AML-193 (cell line): ENCODE measurements at places on chromosomes 7 and 10.

- no peak for DNase-seq
These were observed 96.8 kb downstream of the TRRAP start for GRCh38 chr7:98974906-98975816.

- DNase-seq = no peak
These were observed 8.2 kb upstream of the SRRM3 start for GRCh38 chr7:76193466-76193865.

GRCh38 chr7:39304668-39305405, 261.4 kb upstream of the YAE1 start:
- DNase-seq = no peak

DNA sequence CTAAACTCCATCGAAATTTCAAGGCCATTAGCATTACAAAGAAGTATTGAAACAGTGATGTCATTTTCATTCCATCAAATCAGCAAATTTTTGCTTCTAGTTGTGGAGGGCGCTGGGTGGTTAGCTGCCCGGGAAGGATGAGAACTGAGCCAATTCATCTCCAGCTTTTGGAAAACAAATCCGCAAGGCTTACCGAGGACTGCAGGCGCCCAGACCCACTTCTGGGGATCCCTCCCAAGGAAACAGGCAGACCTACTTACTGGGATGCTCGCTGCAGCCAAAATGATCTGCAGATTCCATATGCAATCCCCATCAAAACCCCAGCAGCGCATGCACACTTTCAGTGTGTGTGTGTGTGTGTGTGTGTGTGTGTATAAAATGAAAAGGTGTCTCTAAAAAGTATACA, 19.2 kb downstream of the TNRC18 start:
- DNase-seq = no peak

DNA sequence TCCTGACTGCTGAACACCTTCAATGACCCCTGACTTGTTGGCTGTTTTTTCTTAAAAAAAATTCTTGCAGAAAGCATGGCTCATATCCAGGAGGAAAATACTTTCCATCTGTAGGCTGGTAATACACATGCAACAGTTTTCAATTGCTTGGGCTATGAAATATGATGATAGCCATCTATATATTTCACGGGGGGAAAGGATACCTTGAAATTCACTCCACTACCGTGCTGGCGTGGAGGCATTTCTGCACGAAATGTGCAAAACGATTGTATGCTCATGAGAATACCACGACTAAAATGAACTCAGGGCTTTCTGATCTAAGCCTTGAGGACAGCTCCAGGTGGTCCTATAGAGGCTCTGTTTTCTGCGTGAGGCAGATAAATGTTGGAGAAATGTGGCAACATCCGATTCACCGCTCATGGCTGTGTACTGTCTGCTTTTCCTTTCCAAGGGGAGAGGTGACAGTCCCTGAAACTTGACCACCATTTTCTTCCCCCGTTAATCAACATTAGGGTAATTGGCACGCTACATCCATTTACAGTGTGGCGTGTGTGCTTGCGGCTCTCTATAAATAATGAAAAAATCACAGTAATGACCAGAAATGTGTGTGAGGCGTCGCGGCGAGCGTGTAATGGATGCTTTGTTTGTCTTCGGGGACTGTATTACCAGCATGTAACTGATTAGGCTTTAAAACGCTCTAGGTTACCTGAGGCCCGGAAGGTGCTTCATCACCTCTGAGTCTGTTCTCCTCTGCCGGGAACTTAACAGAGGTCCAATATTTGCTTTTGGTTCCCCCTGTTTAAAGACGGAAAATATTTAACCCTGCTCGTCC, 12.8 kb upstream of the CARD11 start:
- DNase-seq = no peak

DNA sequence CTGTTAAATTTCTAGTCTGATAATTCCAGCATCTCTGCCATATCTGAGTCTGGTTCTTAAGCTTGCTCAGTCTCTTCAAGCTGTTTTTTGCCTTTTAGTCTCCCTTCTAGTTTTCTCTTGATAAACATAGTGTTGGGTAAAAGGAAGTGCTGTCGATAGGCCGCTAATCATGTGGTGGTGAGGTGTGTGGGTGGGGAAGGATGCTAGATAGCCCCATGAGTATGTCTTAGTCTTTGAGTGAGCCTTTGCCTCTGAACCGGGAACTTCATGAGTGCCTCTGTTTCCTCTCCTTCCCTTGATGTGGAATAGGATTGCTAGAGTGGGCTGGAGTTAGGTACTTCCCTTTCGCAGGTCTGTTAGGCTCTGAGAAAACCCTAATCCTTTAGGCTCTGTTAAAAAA, 441.8 kb downstream of the INHBA start:
- no peak for DNase-seq
